ENCODE measurements at places on chromosomes 6 and 20.

DNA sequence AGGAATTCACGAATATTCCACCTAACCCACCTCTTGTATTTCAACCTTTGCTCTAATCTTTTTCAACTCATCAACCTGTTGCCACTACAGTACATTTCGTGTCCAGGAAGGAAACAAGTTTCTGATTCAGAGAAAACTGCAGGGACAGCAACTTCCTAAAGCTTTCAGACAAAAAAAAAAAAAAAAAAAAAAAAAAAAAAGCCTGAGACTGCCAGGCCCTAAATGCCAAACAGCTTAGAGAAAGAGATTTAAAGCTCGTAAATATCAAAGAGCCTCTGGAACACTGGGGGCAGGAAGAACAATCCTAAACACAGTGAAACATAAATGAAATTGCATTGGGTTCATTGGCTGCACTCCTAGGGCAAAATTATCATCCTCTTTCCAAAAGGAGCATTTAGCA is 411.2 kb upstream of the SPTLC3 start:
- no peak for DNase-seq

DNA sequence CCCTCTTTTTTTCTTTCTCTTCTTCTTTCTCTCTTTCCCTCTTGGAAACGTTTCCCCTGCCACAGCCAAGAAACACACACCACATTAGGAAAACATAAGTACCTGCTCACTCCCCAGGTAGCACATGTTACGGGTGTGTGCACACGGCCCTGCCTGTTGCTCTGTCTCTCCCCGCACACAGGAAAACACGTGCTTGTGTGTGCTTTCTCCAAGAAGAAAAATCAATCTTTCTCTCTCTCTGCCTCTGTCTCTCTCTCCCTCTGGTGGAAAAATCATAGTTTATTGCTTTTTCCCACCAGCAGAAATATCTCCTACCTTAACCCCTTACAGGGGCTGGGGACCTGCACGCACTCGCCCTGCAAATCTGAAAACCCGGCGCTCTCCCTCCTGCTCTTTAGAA is 102.3 kb downstream of the EDN3 start:
- no peak for DNase-seq

- no peak for DNase-seq
These were observed 39.8 kb downstream of the PRDM1 start for GRCh38 chr6:106125925-106126435.

DNA sequence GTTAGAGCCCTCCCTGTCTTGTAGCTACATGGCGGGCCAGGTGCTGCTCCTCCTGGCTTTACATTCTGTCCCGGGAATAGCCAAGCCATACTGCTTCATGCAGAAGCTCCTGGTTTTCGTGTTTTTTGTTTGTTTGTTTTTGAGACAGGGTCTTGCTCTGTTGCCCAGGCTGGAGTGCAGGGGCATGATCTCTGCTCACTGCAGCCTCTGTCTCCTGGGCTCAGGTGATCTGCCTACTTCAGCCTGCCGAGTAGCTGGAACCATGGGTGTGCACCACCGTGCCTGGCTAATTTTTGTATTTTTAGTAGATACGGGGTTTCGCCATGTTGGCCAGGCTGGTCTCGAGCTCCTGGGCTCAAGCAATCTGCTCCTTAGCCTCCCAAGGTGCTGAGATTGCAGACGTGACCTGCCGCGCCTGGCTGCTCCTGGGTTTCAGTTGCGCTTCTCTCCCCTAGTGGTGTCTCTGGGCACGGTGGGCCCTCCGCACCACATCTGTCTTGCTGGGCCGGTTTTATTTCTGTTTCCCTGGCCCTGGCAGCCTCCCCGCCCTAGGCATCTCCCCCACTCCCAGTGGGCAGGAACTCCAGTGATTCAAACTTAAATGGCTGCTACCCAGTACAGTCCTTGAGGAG is 12.9 kb downstream of the CDYL start:
- DNase-seq, result no peak

DNA sequence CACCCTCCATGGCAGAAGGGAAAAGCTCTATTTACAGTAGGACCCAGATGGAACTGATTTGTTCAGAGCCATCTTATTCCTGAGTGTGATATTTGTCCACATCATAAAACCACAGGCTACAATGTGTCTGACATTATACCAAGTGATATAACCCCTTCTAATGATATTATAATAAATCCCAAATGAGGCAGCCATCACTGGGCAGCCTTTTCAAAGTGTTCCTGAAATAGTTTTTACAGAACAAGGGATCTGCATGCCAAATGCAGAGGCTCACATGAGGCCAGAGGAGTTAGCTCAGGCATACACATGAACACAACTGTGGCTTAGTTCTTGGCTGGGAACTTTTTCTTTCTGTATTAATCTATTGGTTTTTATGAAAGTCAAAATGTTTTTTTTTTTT is 207.7 kb downstream of the MAFB start:
- DNase-seq, result peak; percentile 28

DNA sequence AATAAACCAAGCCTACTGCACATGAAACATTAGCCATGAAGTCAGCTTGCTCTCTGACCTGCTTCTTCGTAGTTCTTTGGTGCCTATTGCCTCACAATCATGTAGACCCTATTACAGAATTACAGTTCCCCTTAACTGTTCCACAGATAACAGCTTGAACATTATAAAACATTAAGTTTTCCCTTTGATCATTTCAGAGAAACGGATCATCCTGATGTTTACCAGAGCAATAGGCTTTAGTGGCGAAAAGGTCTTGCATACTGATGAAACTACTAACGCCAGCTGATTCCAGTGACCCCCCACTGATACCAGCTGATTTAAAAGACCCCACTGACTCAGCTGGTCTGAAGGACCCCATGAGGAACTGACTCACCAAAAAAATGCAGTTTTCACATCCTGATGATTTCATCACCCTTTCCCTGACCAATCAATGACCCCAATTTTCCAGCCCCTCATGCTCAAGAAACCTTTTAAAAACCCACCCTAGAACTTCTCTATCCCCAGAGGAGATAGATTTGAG is 39.4 kb upstream of the MLIP start:
- no peak for DNase-seq

- no peak for DNase-seq
These were observed 283.2 kb upstream of the FOXQ1 start for GRCh38 chr6:1028723-1029122.

- no peak for DNase-seq
These were observed 651 bp upstream of the TAPBP start for GRCh38 chr6:33314515-33314942.

GRCh38 chr6:104597541-104598050 is 262.1 kb downstream of the HACE1 start:
- DNase-seq, result peak; percentile 96

DNA sequence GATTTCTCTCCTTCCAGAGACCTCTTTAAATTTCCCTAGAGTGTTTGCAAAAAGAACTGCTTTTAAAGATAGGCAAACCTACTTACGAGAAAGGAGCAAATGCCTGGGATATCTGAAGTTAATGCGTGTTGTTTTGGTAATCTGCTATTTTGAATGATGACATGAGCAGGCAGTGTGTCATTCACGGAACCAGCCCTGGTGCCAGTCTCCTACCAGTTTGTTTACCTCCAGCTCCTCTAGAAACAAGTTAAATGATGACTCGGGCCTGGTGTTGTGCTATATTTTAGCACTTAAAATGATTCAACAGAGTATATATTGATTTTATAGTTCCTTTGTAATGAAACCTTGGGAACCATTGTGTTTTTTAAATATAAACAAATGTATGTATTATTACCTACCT is 41.1 kb upstream of the MAP3K4 start:
- DNase-seq, result no peak

DNA sequence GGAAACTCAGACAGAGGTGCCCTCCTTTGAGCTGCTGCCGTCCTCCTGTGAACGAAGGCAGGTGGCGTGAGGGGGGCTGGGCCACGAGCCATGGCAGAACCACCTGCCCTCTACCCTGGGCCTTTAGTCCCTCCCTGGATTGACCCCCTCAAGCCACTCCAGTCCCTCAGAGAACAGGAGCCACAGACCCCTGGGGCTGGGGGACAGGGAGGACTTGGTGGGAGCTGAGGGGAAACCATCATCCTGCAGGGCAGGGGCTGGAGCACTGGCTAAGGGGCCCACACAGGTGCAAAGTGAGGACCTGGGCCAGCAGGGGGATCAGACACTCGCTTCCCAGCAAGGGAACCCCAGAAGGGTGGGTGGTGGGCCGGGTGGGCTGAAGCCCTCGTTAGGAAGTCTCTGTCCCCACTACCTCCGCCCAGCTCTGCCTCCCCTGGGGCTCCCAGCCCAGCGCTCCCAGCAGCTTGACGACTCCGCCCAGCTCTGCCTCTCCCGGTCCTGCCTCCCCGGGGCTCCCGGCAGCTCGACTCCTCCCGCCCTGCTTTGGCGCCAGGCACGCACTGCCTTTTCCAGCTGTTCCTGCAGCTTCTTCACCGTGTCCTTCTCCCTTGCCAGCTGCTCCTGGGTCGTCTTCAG is 44.4 kb downstream of the DSTN start:
- no peak for DNase-seq

DNA sequence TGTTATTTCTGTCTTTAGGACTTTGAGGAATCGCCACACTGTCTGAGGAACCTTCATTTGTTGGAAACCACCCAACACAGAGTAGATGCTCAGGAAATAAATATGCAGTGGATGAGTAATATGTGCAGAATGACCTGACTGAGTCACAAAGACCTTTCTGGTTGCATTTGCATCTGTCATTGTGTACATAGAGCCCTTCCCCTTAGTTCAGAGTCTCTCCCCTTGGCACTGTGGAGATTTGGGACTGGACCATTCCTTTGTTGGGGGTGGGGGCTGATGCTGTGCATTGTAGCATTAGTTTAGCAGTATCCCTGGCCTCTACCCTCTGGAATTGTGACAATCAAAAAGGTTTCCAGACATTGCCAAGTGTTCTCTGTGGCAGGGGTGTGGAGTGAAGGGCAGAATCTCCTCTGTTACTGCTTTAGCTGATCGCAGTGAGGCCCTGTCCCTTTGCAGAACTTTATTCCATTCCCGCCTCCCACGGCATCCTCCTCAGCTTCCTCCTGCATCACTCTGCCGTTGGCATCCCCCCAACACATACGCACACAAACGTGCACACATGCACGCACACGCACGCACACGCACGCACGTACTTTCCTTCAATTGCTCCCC is 64.5 kb downstream of the EYA2 start:
- peak; percentile 83 for DNase-seq

- DNase-seq, result no peak
These were observed 85.4 kb upstream of the MYLIP start for GRCh38 chr6:16043171-16044135.

- no peak for DNase-seq
These were observed 335.6 kb downstream of the PRL start for GRCh38 chr6:21961226-21961625.

DNA sequence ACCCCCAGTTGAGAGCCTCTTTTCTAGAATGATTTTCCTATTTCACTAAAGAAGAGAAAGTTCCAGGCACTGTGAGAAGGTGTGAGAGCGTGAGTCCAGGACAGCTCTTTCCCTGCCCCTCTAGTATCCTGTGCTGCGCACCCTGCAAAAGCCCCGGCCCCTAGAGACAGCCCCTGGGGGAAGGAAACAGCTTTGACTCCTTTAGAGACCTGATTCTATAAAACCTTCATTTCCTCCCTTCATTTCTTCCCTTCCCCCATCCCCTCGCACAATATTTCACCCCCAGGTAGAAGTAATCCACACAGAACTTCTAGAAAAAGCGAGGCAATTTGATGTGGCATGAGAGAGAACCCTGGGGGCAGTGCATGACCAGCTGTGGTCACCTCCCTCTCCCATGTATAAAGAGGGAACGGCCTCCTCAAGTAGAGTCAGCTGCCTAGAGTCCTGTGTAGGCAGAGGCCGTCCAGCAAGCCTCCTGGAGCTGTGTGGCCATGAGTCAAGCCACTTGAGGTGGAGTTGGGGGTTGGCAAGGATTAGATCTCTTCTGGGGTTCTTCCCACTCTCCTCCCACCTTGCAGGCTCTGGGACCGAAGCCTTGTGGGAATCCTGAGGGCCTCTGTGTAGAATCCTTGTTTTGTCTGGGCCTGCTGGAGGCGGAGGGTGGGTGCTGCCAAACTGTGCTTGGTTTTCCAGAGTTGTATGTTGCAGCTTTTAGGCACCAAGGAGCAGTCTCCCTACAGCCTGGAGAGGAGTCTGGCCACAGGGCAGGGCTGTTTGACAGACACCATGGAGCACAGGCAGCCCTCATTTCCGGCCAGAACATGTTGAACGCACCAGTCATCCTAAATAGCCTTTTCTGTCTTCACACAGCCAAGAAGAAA is 41.7 kb downstream of the CHMP4B start:
- no peak for DNase-seq

DNA sequence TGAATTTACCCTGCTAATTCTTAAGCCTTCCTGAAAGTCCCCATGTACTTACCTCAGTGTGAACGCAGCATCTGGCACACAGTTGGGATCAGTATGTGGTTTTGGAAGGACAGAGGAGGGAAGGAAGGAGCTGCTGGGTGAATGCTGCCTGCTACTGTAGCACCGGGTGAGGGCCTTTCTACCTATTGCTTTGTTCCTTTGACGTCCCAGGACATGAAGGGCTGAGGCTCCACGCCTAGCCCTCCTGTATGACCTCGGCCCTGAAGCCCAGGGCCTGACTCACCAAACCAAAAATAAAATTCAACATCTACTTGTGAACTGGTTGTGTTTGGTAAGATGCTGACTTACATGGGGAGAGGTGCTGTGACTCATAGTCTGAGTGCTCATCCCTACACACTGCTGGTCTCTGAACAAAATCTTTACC is 51.1 kb downstream of the ARID1B start:
- no peak for DNase-seq

- no peak for DNase-seq
These were observed 30.9 kb downstream of the STK35 start for GRCh38 chr20:2132461-2132901.

- DNase-seq, result no peak
These were observed 50.6 kb downstream of the NUP153 start for GRCh38 chr6:17656092-17656491.

DNA sequence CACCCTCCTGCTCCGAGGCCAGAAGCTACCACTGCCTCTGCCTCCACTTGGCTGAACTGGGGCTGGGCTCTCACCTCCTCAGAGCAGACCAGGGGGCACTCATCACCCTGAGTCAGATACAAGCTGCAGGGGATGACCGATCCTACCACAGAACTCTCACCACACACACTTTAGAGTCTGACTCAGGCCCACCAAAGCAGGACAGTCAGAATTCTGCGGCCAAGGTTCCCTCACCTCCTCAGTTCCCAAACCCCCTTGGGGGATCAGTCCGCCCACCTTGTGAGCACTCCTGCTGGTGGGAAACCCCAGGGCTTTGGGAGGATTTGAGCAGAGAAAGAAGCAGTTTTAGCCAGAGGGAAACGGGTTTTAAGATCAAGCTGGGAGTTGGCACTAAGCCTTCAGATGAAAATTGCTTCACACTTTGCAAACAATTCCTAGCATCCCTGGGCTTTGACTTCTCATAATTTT is 587.8 kb upstream of the JAG1 start:
- DNase-seq, result peak; percentile 38

DNA sequence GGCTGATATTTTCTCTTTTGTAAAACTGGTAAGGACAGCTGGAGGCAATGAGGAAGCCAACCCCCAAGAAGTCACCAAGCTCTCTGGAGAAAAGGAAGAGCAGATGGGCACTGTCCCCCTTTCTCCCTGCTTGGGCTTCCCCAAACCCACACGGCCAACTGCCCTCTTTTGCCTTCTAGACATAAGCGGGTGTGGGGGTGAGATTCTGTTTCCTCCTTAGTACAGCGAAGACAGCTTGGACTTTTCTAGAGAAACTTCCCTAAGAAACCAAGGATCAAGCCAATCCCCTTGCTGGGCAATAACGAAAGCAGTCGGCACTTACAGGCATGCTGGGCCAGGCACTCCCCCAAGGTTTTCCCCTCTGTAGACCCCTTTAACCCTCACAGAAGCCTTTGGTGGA is 110.3 kb downstream of the CDC5L start:
- DNase-seq, result no peak

Data from fibroblast of skin of left biceps (primary cell).